ENCODE measurements at places on chromosomes 5 and 9.
A peak's percentile ranks its signal among the peaks of the same experiment; 100 is the strongest.

- DNase-seq, result no peak
Observed at GRCh38 chr9:29740518-29740917, 2167.2 kb upstream of the C9orf72 start.

- DNase-seq, result no peak
Observed at GRCh38 chr5:98624145-98624880, 149.2 kb upstream of the RGMB start.

DNA sequence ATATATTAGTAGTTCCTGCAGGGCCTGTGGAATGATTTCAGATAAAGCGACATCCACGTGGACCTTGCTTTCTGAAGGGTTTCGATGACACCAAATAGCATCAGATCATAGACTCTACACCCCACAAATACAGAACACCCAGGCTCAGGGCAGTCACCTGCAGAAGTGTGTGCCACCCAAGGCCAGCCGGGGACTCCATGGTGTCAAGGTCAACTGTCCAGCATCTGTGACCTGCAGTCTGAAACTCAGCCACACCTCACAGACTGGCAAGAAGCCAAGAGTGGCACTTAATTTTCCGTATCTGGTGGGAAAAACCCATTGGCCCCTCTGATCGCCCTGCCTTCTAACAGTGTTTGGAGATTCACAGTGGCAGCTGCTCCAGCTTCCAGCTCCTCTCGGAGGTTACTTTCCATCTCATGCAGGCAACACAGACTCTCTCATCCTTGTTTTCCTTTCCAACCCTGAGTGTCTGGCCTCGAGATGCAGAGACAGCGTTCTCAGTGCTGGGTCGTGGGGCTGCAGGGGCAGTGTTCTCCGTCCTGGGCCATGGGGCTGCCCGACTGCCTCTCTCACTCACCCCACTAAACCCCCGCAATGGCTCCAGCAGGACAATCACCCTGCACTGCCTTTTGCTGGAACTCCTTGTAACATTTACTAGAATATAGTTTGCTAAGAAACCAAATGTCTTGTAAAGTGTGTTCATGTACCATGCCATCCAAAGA, 221.9 kb downstream of the IRX2 start:
- no peak for DNase-seq

DNA sequence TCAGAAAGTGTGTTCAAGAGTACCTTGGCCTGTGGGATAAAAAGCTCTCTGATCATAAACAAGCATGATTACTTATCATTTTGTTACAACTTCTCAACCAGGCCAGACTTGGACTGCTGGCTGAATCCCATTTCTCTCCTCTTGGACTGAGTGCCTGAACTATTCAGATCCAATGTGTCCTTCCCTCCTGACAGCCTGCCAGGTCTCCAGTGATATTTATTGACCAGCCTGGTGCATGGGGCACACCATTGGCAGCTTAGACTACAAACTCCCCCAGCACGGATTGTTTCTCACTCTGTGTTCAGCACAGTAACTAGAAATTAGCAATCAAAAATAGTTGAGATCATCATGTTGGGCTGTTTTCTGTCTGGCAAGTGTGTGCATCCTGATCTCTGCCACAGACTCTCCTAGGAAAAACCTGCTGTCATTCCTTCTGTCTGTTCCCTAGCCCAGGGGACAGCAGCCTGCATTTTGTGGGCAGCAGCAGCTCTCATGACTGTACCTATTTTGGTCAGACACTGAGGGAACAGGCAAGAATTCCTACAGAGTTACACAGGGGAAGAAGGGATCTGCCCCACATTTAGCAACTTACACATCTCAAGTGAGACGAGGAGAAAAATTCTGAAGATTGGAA, 348.1 kb downstream of the ADAMTS6 start:
- no peak for DNase-seq

DNA sequence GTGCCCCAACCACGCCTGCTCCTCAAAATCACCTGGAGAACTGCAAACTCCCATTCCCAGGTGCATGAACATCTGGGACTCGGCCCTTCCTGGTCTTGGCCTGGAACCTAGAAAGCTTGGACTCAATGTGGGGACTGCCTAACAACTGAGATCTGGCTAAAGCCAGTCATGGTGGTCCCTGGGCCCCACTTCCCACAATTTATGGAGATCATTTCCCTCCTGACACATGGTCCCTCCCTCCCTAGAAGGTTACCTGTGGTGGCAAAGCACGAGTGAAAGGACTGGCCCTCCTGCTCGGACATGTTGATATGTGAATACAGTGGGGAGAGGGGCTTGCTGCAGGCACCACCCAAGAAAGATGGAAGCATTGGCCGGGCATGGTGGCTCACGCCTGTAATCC, 18.8 kb downstream of the BICD2 start:
- no peak for DNase-seq

DNA sequence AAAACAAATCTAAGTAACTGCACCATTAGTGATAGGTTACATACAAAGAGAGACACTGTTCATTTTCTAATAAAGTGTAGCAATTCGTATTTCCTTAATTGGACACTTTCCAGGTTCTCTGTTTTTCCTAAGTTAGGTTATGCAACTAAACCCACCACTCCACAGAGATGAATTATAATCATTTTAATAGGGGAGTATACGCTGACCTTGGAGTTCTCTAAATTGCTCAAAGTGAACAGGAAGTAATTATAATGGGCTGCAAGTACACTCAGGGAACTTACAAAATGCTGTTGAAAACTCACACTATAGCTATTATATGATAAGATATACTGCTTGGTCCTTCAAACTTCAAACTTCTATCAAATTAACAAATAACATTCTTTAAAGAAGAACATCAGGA, 18.2 kb upstream of the ADCY2 start:
- no peak for DNase-seq

DNA sequence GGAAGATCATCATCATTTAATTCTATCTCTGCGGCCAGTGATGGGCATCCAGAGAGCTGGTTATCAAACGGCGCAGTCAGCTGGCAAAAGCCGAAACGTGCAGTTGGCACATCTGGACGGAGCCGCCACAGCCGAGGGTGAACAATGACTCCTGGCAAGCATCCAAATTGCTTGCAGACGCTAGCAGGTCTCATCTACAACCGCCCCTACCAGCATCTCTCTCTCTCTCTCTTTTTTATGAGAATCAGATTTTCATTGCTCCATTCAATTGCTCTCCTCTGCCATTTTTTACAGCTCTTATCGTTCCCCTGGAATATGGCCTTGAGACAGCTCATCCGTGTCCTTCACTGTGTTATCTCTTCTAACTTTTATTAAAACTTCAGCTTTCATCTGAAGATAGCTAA, 165.2 kb downstream of the MAPKAP1 start:
- DNase-seq, result no peak

- DNase-seq, result no peak
Observed at GRCh38 chr5:127849408-127849807, 146.2 kb downstream of the CCDC192 start.

DNA sequence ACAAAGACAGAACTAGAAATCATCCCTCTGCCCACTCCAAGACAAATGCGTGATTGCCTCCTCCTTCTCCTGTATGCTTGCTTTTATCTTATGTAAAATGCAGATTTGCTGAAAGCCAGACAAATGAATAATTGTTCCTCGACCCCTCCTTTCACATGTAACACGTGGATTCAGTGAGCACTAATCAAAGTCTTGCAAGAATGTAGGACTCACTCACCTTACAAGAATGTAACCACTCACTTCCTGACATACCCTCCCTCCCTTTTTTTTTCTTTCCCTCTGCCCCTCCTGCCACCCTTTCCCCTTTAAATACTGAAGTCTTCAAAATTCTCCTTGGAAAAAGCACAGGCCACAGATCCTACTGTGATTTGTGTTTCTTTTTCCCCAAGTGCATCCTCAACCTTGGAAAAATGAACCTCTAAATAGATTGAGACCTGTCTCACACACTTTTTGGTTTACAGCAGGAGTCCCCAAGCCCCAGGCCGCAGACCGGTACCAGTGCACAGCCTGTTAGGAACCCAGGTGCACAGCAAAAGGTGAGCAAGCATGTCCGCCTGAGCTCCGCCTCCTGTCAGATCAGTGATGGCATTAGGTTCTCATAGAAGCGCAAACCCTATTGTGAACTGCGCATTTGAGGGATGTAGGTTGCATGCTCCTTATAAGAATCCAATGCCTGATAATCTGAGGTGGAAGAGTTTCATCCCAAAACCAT, 29.4 kb upstream of the HSD17B3 start:
- DNase-seq, result no peak

- no peak for DNase-seq
Observed at GRCh38 chr9:27977931-27978330, 404.6 kb upstream of the C9orf72 start.

GRCh38 chr5:157563373-157563928, 12.1 kb downstream of the ADAM19 start:
- peak; percentile 76 for DNase-seq

DNA sequence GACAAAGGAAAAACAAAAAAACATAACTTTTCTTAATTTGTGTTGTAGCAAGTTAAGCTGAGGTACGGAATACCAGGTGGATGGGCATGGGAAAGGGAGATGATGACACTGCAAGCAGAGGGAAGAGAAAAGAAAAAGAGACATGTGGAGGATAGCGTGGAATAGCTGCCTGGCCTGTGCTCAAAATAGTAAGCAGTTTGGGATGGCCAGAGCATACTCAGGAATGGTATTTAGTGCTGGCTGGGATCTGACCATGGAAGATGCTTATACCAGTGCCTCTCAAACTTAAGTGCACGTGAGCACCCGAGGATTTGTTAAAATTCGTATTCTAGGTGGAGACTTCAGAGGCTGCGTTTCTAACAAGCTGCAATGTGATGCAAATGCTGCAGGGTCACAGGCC, 41.3 kb downstream of the LNPEP start:
- no peak for DNase-seq

GRCh38 chr9:119026120-119026519, 343.1 kb downstream of the BRINP1 start:
- DNase-seq, result no peak

DNA sequence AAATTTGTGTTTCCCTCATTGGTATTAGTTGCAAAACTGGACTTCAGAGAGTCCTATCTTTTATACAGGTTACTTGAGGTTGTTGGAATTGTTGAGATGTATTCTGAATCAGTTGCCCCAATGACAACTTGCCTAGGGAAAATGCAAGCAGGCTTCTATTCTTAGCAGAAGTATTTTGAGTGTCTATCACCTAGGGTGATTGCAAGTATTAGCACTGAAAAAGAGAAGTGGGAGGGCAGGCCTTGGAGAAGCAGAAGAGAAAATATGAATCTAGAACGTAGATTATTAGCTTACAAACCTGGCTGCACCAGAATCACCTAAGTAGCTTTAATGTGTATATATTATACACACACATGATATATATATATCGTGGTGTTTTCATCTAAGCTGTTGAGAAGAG, 43.2 kb downstream of the ADAMTS12 start:
- no peak for DNase-seq

DNA sequence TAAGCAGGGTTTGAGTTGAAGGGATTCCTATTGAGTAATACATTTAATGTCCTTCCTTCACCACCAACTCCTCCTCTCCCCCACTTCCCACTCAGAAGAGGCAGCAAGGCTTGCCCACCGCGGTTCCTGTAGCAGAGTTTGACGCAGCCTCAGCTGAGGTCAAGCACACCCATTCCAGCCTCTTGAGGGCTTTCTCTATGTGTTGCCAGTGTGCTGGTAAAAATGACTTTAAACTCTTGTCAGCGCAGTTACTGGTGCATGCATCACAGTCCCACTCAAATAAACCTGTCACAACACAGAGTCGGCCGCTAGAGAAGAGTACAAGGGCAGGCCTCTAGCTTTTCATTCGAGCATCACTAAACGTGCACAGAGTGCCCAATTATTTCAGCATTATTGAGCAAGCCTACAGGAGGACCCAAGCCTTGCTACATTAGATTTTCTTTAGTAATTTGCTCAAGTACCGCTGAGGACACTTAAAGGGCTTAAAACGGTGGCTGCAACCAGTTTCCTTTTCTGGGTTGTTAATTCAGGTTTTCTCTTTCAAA, 79.6 kb downstream of the TLE4 start:
- no peak for DNase-seq

GRCh38 chr9:105539452-105539851, 18.5 kb upstream of the FKTN start:
- DNase-seq, result no peak

GRCh38 chr9:28661853-28662252, 1088.6 kb upstream of the C9orf72 start:
- DNase-seq, result no peak

DNA sequence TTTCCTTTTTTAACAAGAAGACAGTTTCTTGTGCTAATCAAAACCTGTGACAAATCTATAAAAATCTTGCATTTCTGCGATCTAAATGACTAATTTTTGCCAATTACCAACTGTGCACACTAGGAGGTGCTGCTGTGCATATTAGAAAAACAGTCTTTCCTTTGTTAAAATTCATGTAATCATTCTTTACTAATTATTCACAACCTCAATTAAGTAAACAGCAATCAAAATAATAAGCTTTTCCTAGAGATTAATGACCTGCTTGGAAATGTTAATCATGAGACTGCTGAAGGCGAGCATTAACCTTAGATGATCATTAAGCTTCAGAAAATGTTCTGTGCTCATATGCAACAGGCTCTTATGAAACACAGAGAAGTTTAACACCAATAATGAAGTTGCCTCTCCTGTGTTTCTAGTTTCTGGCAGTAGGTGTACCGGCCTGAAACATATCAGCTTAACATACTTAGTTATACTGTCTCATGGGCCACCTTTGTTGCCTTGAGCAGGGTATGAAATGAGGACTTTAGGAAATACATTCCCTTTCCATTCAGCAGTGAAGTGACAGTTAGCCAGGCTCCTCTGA, 17.7 kb downstream of the RFESD start:
- DNase-seq, result peak; percentile 17

GRCh38 chr9:119004618-119004990, 364.6 kb downstream of the BRINP1 start:
- DNase-seq, result peak; percentile 22

- DNase-seq, result no peak
Observed at GRCh38 chr9:87406543-87407166, 91.0 kb upstream of the DAPK1 start.

DNA sequence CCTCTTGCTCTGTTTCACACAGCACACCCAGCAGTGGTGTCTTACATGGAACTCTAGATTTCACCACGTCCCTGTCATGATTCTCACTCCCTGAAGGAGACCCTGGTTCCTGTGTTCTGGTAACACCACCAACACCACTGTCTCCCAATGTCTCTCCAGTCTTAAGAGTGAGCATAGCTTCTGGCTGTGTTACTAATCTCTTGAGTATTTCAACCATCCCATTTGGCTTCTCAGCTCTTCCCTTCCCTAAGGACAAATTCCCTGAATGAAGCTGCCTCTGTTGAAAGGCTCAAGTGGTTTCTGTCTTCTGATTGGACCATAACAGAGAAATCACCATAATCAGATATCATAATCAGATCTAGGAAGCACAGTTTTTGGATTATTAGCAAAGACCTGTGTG, 311.8 kb downstream of the DNAH5 start:
- DNase-seq, result peak; percentile 11

GRCh38 chr5:7815892-7816534, 34.9 kb downstream of the CFAP90 start:
- DNase-seq, result peak; percentile 84

Data from AG08396 (cell line).